Stimulated activated CD4-positive, alpha-beta T cell treated with anti-CD3 and anti-CD28 coated beads, Interleukin-4, amount 100 ng/mL, for 4 hours (primary cell): ENCODE measurements at places on chromosomes 5 and 9.

- DNase-seq, result no peak
Measured at GRCh38 chr5:45252978-45253377, 443.2 kb downstream of the HCN1 start.

- no peak for DNase-seq
Measured at GRCh38 chr5:172085738-172086137, 79.3 kb upstream of the FBXW11 start.

DNA sequence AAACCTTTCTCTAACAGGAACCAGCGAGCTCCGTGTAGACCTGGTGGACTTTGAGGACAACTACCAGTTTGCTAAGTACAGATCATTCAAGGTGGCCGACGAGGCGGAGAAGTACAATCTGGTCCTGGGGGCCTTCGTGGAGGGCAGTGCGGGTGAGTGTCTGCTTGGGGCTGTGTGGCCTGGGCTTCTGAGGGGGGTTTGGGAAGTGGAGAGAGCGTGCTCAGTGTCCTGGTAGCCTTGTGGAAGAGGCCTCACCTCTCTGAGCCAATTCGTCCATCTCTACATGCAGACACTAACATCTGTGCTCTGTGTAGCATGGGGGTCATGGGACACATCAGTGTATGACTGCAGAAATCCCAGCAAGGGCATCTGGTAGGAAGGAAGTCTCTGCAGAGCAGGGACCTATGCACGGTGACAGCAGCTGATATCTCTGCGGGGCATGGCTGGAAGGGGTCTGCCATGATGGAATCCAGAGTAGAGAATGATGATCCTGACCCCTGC lies 5.9 kb downstream of the FCN2 start:
- DNase-seq, result no peak

DNA sequence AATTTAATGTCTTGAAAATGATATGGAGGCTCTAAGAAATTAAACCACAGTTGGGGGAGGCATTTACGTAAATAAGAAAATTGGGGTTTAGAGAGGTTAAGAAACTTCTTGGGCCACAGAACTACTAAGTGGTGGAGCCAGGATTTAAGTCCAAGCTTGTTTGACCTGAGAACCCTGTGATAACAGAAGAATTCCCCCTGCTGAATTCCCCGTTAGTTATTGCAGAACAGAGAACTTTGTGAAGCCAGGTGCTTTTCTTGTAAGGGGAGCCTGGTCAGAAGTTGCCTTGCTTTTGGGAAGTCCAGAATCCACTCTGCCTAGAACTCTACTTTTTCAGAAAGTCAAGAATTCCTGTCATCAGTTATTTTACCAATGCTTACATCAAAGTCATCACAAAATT lies 309.3 kb upstream of the SEMA6A start:
- no peak for DNase-seq

DNA sequence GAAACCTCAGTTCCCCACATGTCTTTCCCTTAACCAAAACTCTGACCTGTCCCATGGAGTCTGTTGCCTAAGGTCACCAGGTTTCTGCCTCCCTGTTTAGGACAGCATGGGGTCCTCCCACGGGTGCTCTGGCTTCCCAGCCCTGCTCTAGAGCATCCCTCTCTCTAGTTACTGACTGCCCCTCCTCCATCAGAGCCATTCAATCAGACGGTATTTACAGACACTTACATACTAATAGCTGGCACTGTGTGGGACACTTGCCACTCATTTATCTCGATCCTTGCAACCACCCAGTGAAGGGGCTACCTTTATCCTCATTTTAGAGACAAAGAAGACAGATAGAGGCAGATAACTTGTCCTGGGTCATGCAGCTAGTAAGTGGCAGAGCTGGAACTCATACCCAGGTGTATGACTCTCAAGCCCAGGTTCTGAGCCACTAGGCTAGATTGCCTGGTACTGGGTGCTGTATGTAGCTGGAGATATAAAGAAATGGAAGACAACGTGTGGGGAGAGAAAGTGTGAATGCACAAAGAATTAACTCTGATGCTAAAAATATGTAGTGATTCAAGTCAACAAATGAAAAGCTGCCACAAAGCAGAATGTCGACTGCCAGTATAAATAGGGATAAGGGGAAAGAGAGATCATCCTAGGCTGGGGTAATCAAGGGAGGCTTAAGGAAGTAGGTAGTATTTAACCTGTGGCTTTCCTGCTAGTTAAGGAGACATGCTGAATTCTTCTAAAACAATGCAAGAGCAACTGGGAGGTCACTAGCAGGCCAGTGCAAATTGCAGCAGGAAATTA lies 52.5 kb upstream of the PDE8B start:
- no peak for DNase-seq

GRCh38 chr5:139287890-139288635 lies 5.5 kb upstream of the MATR3 start:
- DNase-seq, result no peak

- no peak for DNase-seq
Measured at GRCh38 chr9:7147121-7148090, 389.6 kb downstream of the KDM4C start.

DNA sequence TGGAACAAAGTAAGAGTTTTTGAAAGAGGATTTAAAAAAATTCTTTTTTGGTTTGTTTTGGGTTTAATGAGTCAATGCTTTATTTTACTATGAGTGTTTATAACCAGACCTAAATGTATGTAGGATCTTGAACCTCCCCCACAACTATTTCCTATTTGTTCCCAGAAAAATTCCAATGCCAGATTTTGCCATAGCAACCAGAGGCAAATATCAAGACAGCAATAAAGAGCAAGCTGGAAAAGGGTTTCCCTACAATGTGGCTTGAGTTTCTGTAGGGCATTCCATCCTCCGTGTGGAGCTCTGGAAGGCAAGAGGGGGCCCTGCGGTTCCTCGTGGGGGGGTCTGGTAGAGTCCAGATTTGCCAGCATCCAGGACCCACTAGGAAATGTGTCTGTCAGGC lies 27.8 kb upstream of the GDNF start:
- DNase-seq, result no peak

DNA sequence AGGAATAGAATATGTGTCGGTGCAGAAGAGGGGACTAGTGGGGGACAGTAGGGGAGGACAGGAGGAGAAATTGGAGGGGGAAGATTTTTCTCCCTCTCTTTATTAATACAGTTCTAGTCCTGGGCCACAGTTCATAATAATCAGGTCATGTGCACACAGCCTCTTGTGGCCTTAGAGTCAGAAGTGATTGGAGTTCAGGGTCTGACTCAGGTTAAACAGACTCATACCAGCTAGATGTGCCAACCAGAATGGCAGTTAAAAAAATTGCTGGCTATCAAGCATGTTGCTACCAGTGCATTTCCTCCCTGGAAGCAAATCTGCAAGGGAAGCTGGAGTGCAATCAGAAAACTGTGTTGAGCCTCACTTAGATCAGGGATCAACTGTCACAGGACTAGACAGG lies 132.7 kb upstream of the MAP1B start:
- no peak for DNase-seq

DNA sequence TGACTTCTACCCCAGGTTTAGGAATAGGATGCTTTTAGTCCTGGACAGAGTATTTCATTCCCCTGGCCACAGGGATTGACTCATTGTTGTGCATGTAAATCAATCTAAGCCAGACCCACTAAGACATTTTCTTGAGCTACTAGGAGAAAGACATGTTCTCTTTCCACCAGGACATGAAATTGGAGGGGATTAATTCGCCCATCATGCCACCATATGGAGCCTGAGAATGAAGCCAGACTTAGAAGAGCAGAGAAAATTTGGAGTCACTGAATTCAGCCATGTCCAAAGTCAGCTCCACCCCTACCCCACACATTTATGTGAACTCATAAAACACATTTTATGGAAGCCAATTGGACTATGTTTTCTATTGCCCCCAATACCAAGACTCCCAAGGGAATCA lies 322.5 kb downstream of the NFIB start:
- no peak for DNase-seq

DNA sequence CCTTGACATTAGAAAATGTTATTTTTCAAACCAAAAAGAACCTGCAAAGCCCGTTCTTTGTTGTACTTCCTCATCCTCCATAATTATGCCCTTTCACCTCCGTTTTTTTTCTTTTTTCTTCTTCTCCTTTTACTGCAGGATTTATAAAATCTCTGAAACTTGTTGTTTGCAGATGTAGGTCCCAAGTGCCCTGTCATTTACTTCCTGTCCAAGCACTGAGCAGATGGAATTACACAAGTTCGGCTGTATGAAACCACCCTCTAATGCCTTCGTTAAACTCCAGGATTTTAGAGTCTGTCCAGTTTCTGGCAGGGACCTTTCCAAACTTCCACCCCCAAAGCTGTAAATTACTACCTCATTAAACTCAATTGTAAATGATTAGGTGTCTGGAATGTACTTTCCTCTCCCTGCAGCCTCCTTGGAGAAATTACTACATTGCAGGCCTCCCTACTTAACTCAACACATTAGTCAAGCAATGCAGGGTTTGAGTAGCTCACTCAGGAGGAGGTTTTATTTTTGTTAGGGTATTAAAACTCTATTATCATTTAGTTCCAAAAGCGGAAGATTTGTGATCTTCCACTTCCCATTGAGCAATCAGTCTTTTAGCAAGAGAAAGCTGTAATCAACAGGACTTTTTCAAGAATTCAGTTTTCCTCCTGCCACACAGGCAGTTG lies 125.6 kb upstream of the LPAR1 start:
- no peak for DNase-seq

- no peak for DNase-seq
Measured at GRCh38 chr9:75609401-75609800, 281.1 kb upstream of the PCSK5 start.

DNA sequence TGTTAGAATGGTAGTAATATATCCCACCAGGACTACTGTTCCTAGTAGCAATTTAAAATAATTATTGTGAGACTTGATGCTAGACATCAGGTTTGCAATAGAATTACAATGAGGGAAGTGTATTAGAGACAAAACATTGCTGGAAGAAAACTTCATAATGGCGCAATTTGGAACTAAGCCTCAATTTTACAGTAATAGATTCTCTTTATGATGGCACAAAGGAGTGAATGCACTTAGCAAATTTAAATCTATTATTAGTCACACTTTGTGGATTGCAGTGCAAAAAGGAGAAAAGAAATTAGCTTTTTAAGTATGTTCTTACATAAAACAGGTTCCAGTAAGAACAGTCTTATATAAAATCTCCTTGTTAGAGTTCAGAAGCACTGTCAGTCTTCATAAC lies 358.3 kb downstream of the KIAA0825 start:
- no peak for DNase-seq

- DNase-seq, result no peak
Measured at GRCh38 chr9:91240596-91241165, 121.0 kb downstream of the AUH start.

- no peak for DNase-seq
Measured at GRCh38 chr5:171258737-171259415, 50.2 kb upstream of the TLX3 start.

- no peak for DNase-seq
Measured at GRCh38 chr9:116144555-116144954, 9.0 kb upstream of the PAPPA start.

DNA sequence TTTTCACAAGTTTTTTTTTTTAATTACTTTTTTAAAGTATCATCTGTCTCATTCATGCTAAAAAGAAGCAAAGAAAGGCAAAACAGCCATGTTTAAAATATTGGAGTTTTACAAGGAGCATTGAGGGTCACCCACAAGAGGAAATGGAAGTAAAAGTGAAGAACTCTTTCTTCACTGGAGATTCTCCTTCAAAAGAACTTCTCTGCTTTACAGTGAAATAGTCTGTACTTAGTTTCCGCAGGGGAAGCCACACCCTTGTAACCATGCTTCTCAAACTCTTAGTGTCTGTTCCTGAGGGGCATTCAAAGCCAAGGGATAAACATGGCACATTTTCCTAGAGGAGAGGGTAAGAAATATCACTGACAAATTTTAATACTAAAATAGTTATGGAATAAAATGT lies 8.6 kb downstream of the C9orf72 start:
- DNase-seq, result no peak

- no peak for DNase-seq
Measured at GRCh38 chr5:173230690-173231380, 4.2 kb downstream of the NKX2-5 start.

DNA sequence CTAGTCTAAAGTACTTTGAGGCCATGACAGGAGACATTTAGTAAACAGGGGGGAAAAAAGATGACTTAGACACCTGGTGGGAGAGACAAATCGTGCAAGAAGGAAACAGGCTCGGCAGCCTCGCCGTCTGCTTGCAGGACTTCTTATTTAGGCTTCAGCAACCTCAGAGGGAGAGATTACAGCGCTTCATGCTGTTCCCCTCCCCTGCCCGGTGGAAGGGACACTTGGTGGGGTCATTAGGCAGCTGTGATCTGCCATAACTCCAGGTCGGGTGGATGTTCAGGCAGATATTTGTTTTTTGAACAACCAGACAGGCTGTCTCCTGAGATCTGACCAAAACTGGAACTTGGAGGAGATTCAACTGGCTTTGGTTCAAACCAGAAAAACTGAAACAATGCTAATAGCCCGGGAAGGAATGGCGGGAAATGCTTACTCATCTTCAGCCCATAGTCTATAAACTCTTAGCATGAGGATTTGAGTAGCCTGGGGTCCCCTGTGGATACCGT lies 38.1 kb upstream of the CD180 start:
- no peak for DNase-seq

GRCh38 chr5:120158211-120158610 lies 305.9 kb upstream of the PRR16 start:
- no peak for DNase-seq

DNA sequence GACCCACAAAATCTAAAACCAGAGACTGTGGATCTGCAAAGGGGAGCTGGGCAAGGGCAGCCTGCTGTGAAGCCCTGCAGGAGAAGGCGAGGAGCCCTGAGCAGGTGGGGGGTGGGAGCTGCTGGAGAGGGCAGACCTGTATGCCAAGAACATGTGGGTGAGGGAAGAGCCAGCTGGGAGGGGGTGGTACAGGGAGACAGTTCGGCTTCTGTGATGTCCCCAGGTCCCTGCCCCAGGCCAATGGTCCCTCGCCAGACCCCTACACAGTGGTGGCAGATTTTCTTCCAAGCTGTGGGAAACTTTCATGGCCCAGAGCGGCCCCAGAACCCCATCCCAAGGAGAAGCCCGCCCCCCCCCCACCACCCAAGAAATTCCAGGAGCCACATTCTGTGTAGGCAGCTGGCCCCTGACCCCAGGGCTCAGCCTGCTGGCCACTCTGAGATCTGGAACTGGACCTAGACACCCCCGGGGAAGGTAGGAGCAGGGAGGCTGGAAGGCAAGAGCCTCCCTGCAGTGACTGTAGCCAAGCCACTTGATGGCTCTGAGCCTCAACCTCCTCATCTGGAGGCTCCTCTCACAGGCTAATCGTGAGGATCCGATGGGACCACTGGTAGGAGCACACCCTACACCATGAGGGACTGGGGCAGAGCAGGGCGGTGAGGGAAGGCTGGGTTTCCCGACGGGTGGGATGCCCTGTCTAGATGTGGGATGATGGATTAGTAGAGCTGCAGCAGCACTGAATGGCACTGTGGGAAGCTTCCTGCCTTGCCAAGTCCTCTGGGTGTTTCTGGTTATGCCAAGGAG lies 22.6 kb upstream of the CSF1R start:
- DNase-seq, result no peak
